T-helper 9 cell (primary cell): ENCODE measurements at places on chromosomes 6 and 20.

- DNase-seq = no peak
Measured at GRCh38 chr6:149696901-149697300, 21.0 kb downstream of the LATS1 start.

- no peak for DNase-seq
Measured at GRCh38 chr6:52503851-52504781, 72.7 kb downstream of the TRAM2 start.

DNA sequence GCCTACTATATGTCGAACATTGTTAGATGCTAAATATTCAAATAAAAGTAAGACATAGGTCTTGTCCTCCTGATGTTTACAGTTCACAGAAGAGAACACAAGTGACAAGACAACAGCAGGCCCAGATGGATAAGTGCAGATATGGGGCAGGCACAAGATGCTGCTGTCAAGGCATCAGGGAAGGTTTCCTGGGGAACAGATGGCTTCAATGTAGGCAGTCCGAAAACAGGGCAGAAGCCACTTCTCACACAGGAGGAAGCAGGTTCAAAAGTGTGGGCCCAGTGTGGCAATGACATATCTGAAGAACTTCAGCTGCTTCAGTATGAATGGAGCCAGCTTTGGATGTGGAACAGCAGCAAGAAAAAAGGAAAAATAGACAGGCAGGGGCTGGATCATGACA lies 32.5 kb downstream of the HLA-DPB1 start:
- no peak for DNase-seq

GRCh38 chr6:44723439-44724197 lies 336.1 kb downstream of the CDC5L start:
- no peak for DNase-seq

- no peak for DNase-seq
Measured at GRCh38 chr6:120764312-120764711, 570.0 kb downstream of the TBC1D32 start.

DNA sequence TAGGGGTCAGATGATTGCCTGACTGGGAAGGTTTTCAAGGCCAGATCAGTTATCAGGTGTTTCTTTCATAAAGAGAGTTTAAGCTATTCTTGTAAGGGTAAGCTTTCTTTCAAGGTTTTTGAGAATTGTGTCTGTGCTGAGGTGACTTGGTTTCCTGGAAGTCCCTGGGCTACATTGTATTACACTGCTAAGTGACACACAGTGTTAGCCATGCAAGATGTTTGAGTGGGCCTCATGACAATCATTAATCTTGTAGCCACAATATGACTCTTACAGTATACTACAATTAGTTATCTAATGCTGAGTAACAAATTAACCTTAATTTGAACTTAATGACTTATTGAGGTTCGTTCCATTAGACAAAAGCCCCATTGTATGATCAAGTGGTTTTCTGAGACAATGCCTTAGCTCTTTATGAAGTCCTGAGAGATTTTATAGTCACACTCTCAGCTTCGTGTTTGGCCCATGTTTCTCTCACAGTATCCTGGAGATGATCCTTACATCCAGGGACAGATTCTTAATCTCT lies 186.7 kb downstream of the RPS12 start:
- no peak for DNase-seq

DNA sequence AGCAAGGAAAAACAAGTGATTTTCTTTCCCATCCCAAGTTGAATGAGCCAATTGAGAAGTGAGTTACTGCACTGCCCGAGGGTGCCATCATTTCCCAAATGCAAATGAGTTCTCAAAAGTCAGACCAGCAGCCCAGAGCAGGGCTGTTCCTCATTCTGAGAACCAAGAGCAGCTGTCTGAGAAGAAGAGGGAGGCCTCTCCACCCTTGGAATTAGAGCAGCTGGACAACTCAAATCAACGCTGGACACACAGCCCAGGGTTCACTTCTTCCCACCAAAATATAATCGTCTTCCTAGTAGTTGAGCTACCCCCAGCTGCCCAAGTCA lies 4.6 kb upstream of the PREX1 start:
- DNase-seq = no peak

DNA sequence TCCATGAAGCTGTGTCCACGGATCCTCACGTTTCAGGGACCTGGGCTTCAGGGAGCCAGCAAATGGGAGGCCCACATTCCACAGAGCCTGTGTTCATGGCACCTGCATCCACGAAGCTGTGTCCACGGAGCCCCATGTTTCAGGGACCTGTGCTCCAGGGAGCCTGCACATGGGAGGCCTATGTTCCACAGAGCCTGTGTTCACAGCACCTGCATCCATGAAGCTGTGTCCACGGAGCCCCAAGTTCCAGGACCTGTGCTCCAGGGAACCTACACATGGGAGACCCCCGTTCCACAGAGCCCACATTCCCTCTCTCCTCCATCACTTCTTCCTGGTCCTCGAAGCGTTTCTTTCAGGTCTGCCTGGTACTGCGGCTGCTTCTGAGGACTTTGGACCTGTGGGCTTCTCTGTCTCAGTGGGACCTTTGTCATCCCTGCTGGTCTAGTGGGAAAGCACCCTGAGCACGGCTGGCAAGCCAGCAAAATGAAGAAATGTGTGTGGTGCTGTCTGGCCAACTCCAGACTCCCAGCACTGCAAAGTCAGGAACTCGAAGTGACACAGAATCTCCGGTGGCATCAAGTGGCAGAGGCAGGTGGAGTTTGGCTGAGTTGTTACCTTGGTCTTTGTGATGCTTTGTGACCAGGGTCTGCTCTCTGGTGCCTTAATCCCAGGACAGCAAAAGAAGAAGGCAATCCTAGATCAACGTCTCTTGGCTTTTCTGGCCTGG lies 245.9 kb downstream of the DLL1 start:
- no peak for DNase-seq

DNA sequence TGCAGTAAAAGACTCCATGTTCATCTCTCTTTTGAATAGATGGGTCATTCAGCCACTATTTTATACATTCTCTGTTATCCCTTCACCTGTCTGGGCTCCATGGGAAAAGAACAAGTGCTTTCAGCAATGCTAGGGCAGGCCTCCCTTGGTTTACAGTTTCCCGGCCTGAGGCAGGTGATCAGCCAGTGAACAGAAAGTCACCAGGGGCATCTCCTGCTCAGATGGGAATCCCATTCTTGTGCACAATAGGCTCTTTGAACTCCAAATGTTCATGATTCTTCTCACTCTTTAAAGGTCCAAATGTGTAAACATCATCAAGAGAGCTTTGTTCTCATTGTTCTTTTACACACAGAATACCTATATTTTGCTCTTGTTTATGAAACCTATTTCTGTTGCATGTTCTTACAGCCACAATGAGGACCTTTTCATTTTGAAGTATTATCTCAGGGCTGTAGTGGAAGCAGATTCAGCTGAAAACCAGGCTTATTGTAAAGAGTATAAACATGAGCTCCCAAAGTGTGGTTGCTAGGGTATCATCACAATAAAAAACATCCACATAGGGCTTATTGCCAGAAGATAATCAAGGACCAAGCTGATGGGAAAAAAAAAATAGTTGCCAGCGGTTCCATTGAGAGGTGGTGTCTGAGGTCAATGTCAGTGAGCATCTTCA lies 267.1 kb upstream of the SGK1 start:
- DNase-seq = no peak

DNA sequence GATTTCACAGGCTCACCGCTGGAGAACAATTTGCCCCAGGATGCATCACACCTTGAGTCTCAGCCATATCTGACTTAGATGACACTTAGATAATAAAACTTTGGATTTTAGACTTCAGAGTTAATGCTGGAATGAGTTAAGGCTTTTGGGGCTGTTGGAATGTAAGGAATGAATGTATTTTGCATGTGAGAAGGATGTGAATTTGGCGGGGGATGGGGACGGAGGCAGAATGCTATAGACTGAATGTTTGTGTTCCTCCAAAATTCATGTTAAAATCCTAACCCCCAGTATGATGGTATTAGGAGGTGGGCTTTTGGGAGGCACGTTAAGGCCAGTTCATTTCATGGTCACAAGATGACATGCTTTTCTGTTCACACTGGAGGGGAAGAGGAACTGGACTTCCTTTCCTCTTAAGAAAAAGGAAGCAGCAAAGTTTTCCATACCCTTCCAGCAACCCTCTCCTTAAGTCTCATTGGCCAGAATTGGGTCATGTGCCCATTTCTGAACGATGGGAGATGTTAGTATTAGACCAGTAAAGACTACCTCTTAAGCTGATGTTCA lies 5.8 kb upstream of the SRXN1 start:
- no peak for DNase-seq

DNA sequence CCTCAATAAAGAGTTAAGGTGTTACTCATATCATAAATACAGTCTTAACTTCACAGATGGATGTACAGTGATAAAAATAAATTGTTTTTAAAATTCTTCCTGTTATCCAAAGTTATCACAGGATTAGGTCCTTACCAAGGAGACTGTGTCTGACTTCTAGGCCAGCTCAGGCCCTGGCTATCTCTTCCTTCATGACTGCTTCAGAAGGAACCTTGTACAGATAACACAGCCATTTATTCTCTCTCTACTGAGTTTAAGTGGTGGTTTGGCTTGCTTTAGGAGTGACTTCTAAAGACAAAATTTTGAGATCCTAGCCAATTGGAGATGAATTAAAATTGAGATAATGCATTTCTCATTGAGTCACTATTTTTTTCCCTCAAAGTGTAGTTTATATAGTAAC lies 40.8 kb upstream of the RNF182 start:
- DNase-seq = no peak
